SHP77 treated with DMSO at 0.1 percent for 48 hours (cell line): ENCODE measurements at places on chromosomes 5 and 9.

DNA sequence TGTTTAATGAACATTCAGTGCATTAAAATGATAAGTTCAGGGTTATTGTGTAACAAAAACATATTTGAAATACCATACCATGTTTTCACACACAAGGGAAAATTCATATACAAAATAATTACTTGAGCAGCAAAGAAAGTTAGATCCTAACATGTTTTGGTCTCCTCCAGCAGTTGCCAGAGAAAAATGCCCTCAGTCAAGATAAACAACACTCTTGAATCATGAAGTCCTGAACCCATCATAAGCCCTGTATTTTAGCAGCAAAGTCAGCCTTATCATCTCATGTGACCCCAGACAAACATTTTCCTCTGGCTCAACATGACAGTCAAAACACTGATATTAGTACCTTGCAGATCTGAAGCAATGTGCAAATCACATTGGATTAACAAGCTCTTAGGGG is 1541.1 kb upstream of the WWC1 start:
- DNase-seq, result no peak

GRCh38 chr5:103003872-103004271 is 116.1 kb downstream of the GIN1 start:
- no peak for DNase-seq

GRCh38 chr9:120412425-120412951 is 167.5 kb downstream of the CDK5RAP2 start:
- DNase-seq, result no peak

GRCh38 chr9:127091526-127091925 is 30.9 kb downstream of the ANGPTL2 start:
- no peak for DNase-seq

GRCh38 chr5:154575546-154576428 is 97.8 kb upstream of the HAND1 start:
- DNase-seq, result no peak

- DNase-seq, result no peak
Measured at GRCh38 chr9:311841-312240, 97.2 kb downstream of the DOCK8 start.

- no peak for DNase-seq
Measured at GRCh38 chr5:177444106-177445051, 2.2 kb upstream of the PRR7 start.

DNA sequence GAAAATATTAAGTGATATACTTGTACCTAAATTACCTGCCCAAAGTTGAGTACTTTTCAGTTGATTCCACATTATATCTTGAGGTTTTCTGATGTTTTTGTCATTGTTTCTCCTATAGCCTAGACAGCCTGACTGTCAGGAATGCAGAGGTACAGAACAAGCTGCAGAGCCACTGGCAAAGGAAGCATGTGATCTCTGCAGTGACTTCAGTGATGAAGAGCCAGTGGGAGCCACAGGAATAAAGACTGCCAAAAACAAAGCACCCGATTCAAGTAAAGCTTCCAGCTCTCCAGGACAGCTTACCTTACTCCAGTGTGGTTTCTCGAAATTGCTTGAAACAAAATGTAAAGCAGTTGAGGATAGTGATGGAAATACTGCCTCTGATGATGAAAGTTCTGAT is 96.3 kb downstream of the ERCC6L2 start:
- no peak for DNase-seq

- DNase-seq, result no peak
Measured at GRCh38 chr5:606526-607399, 5.4 kb upstream of the CEP72 start.

GRCh38 chr9:127912296-127912695 is 4.5 kb downstream of the ST6GALNAC4 start:
- no peak for DNase-seq

DNA sequence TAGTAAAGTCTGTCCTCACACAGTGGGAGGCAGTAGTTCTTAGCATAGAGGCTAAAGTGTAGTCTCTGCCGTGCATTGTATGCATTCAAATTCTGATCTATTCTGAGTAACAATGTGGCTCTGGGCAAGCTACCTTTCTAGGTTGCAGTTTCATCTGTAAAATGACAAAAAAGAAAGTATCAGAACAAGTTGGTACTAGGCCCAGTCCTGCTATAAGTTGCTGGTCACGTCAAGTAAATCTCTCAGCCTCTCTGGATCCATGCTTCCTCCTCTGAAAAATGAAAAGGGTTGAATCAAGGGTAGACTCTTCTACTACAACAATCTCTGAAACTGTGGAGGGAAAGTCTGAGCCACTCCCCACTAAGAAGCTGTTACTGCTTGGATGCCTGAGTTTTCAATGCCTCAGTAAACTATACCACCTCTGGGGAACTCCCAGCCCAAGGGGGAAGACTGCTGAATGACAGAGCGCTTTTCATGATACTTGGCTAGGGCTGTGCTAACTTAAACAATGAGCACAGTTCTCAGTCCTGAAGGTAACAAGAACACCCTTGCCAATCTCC is 34.5 kb upstream of the SPARC start:
- no peak for DNase-seq

DNA sequence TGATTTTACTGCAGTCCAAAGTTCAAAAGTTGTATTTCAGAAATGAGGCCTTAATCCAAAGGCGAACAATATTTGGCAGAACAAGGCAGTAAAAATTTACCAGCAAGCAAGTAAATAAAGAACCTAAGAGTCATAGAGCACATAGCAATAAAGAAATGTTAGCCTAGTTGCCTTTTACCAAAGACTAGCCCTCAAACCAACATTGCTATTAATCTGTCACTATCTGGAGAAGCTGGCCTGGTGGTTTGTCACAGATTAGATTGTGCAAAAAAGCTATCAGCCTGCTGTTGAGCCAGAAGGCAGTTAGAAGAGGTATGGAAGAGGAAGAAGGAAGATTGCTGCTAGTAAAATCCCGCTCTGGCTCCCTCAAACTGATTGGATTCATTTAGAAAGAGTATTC is 304.7 kb upstream of the KLF4 start:
- DNase-seq, result no peak

DNA sequence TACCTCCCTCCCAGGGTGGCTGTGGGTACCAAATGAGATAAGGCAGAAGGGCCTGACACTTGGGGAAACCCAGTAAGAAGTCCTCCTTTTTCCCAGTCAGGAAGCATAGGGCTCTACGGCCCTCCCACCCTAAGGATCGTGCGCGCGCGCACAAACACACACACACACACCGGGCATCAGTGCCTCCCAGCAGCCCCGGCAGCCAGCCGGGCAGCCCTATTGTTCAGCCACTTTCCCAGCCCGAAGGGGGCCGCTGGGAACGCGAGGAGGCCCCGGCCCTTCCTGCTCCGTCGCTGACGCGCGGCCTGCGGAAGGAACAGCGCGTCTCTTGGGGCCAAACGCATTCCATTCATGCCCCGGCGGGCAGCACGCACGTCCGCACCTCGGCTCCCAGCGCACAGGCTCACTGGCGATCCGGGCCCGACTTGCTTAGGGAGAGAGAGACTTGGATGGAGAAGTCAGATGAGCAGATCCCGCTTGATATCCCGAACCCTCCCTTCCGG is 22.6 kb downstream of the DUSP1 start:
- no peak for DNase-seq

DNA sequence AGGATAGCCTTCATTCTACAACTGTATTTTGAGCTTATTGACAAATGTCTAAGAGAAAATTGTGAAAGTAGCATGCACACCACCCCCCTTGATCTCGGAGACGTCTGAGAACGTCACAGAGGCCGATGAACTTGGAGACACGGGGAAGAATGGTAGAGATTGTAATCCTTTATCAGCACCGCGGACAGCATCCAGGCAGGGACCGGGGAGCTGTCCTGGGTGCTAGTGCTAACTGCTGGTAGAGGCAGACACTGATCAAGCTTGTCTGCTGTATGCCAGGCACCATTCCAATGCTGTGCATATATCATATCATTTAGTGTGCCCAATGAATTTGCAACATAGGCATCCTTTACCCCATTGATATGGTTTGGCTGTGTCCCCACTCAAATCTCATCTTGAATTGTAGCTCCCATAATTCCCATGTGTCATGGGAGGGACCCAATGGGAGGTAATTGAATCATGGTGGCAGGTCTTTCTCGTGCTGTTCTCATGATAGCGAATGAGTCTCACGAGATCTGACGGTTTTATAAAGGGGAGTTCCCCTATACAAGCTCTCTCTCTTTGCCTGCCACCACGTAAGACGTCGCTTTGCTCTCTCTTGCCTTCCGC is 98.8 kb downstream of the LHX2 start:
- no peak for DNase-seq

DNA sequence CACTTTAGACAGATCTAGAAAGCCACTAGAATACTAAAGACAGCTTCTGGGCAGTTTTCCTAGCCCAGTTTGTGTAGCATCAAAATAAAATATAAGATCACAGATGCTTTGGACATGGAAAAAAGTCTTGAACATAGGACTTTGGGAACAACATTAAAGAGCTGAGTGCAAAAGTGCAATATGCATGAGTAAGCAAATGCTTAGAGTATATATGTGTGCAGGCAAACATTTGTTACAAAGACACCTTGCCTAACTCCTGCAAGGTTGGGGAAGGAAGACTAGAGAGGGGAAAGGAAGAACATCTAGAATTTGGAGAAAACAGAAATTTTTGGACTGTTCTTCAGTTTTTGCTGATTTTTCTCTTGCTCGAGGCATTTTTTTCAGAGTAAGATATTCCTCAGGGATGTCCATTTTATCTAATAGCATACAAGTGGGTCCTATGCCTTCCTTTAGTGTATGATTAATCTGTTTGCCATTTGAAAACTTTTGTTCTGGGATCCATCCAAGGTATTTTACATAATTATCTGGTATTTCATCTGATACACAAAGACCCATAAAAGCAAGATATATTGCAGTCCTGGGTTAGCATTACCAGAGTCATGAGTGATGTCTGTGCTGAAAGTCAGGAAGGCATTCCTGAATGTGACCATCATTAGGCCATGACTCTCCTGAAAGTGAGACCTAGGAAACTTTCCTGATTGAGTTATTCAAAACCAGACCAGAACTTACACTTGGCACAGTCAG is 142.0 kb upstream of the RGMB start:
- no peak for DNase-seq
